Activated CD4-positive, CD25-positive, alpha-beta regulatory T cell treated with anti-CD3 and anti-CD28 coated beads, Interleukin-2, amount 50 U/mL, for 16 hours (primary cell): ENCODE measurements at places on chromosomes 2 and 18.

DNA sequence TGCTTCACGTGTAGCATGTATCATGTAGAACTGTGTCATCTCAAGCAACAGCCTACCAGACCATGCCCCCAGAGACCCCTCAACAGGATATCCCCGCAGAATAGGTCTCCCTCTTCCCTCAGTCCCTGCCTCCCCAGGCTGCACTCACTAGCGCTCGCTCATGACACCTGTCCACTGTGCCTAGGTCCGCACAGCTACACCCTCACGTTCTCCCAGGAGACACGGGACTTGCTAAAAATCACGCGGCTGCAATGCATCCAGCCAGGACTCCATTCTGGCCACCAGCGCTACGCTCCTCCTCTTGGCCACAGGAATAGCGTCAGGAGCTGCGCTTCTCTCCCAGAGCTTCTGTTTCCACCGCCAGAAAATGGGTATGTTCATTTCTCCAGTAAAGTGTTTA lies 2.5 kb downstream of the PXDN start:
- no peak for DNase-seq

- DNase-seq: no peak
These were observed 199.1 kb downstream of the FBXO15 start for GRCh38 chr18:73948497-73948896.

GRCh38 chr18:77772177-77772576 lies 522.5 kb downstream of the GALR1 start:
- no peak for DNase-seq

- no peak for DNase-seq
These were observed 7.1 kb downstream of the CYP26B1 start for GRCh38 chr2:72140621-72140960.

- DNase-seq: no peak
These were observed 187.8 kb upstream of the HDAC4 start for GRCh38 chr2:239588451-239589269.

- DNase-seq: no peak
These were observed 60.2 kb upstream of the FZD7 start for GRCh38 chr2:201973305-201973928.

GRCh38 chr2:72204156-72204785 lies 56.6 kb upstream of the CYP26B1 start:
- DNase-seq: no peak

DNA sequence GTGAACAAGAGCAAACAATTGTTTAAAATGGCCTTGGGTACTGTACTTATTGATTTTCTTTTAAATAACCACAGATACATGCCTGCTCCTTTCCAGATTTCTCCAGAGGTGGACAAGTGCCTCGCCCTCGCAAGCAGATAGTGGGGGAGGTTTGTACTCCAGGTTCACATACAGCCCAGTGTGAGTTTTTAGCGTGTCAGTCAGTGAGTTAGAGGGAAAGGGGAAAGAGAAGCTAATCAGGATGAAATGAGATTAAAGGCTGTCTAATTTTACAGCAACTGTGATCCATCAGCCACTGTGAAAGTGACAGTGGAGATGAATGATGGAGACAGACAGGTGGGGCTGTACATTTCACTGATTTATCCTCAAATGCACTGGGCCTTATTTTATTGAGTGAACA lies 74.7 kb downstream of the KLHL14 start:
- no peak for DNase-seq

DNA sequence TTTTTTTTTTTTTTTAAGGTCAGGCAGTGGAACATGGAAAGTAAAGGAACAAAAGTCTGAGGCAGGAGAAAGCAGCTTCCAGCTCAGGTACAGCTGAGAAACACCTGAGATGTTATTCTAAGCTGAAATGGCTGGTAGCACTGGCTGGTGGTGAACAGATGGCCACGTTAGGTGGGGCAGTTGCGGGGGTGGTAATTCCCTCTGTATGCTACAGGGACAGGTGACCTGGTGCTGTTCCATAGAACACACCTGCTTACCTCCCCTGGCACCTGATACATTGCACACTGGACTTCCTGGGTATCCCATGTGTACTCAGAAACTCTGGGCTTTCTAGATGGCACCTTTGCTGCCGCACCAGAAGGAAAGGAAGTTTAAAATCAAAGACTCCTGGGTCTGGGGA lies 333.3 kb downstream of the SLC8A1 start:
- DNase-seq: no peak

GRCh38 chr18:31942291-31942998 lies 483 bp downstream of the TRAPPC8 start:
- no peak for DNase-seq

- DNase-seq: no peak
These were observed 7.6 kb upstream of the EGR4 start for GRCh38 chr2:73300926-73301325.

DNA sequence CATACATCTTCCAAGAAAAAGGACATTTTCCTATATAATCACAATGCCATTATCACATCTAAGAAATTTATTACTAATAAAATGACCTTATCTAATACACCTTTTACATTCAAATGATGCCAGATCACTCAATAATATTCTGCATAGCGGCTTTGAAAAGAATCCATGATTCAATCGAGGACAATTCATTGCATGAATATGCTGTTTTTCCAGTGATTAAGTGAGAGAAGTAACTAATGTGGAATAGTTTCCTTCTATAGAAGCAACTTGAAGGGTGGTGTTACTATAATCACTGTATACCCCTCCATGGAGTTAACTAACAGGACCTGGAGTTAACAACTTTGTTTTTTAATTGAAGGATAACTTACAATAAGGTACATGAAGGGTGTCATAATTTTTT lies 9.1 kb downstream of the PLEK start:
- no peak for DNase-seq

GRCh38 chr2:10230499-10230898 lies 72.2 kb upstream of the HPCAL1 start:
- DNase-seq: no peak

GRCh38 chr2:129827311-129828090 lies 152.0 kb upstream of the RAB6C start:
- no peak for DNase-seq

DNA sequence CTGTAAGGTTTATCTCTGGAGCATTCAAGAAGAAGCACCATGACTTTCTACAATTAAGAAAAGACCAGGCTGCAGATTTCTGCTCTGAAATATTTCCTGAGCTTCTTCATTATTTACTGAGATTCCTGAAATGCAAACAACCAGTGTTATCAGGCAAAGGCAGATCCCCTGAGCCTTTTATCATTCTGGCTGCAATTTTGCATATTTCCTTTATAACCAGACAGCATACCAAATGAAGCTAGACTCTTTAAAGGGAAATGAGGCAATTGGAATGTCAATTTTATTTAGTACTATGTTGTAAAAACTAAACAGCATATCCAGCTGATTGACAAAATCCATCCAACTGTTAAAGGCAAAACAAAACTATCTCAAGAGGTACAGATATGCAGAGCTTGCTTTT lies 372.5 kb downstream of the RIT2 start:
- no peak for DNase-seq

GRCh38 chr2:184769686-184770085 lies 171.4 kb downstream of the ZNF804A start:
- no peak for DNase-seq

DNA sequence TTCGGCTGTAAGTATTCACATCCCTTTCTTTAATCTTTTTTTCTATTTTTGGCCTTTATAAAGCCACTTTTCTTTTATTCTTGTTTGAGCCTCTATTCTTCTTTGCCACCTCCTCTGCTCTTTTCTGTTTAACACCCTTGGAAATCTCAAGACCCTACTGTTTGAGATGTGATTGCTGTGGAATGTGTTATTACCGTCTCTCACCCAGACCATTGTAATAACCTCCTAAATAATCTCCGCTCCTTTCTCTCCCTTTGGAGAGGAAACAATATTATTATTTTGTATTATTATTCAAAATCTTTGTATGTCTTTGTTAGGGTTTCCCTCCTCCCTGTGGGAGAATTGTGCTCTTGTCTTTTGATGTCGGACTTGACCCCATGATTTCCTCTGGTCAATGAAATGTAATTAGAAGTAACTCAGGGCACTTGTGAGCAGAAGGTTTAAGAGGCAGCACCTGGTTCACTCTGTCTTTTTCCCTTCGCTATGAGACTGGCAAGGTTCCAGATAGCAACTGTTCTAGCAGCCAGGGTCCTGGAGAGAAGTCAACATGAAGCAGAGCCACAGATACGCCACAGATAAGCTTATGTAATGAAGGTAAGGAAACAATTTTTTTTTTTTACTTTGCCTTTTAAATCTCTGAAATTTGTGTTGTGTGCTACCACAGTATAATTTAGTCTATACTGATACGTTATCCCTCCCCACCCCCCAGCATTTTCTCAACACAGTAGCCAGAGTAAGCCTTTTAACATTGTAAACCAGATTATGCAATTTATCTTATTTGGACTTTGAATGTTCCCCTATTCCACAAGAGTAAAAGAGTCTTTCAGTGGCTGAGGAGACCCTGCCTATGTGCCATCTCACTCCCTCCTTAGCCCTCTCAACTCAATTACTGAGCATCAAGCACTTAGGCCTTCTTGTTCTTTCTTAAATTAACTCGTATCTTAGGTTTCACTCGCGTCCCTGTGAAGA lies 601.2 kb upstream of the ZNF804A start:
- no peak for DNase-seq

DNA sequence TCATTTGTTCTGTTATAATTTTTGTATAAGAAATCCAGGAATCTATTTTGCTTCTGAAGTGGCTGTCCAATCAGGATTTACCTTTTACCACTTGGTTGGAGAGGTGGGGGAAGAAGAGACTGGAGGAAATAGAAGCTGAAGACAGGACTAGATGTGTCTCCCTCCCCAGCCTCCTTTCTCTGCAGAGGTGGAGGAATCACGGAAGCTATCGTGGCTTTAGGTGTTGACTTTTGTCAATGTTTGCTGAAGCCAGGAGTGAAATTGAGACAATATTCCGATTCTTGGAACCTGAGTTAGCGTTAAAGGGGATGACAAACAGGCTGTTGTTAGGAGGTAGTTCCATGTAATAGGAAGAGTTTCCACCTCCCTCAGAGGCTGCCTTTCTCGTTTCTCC lies 43.5 kb downstream of the PDCL3 start:
- DNase-seq: no peak

- no peak for DNase-seq
These were observed 20.3 kb downstream of the CHMP1B start for GRCh38 chr18:11871501-11871900.

- peak; percentile 5 for DNase-seq
These were observed 909 bp downstream of the TMEM87B start for GRCh38 chr2:112055730-112056625.

GRCh38 chr18:62529597-62529996 lies 6.8 kb downstream of the ZCCHC2 start:
- no peak for DNase-seq

GRCh38 chr2:111050701-111051376 lies 69.9 kb upstream of the BCL2L11 start:
- no peak for DNase-seq

DNA sequence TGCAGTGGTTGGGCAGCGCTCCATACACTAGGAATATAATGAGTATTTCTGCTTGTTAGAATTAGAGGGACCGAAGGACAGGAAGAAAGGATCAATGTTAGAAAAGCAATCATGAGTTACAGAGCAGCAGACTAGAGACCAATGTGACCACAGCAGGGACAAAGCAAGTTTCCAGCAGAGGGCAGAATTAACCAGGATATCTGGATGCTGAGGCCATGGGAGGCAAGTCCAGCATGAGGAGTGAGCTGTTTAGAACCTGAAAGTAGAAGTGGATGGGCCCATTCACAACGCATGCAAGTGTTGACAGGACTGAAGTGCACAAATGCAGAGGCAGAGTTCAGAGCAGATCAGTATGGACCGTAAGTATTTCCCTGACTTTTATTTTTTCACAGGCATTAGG lies 910.4 kb upstream of the GYPC start:
- no peak for DNase-seq

DNA sequence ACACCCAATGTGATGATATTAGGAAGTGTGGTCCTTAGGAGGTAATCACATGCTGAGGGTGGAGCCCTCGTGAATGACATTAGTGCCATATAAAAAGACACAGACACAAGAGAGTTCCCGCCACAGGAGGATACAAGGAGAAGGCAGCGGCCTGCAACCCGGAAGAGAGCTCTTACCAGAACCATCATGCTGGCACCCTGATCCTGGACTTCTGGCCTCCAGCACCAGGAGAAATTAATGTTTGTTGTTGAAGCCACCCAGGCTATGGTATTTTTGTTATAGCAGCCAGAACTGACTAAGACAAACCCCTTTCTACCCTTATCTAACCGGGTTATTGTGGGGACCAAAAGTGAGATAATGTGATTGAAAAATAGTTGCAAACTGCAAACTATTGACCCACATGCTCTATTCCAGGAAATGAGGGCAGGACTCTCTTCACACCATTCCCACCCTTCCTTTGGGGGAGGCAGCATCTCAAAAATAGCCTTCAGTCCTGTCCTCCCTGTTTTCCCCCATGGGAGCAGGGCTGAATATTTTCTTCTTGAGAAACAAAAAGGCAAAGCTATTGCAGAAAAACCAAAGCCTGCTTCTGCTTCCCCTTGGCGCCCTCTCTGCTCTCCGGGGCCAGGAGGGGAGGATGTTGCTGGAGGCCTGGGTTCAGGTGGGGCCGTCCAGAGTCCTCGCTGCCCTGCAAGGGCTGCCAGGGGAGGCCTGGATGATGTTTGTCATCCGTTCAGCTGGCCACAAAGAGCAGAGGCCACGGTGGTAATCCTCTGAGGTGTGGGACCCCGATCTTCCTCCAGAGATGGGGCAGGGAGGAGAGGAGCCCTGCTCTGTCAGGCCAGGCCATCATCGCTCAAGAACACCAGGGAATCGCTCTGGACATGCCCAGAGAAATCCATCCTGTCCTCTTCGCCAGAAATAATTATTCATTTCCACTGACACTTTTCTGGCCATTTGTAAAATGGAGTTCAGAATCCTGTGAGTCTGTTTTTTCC lies 73.8 kb upstream of the HAAO start:
- DNase-seq: no peak

GRCh38 chr18:12766986-12767433 lies 64.2 kb downstream of the PSMG2 start:
- no peak for DNase-seq

- DNase-seq: no peak
These were observed 180.9 kb downstream of the ZBTB7C start for GRCh38 chr18:48228301-48228715.

- DNase-seq: no peak
These were observed 42.3 kb downstream of the IL1R2 start for GRCh38 chr2:102033750-102034682.

DNA sequence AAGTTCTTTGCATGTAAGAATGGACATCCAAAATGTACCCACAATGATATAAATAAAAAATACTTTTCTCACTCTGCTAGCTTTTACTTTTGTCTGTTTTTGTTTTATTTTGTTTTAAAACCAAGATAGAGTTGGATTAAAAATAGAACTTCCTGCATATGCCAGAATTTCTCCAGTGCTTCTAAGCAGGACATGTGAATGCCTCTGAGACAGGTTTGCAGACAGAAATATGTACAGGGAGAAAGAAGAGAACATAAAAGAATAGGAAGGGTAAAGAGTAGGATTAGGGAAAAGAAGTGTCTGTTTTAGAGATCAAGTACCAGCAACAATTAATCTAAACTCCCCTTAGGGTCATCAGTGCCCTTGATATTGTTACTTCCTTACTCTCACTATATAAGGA lies 114.4 kb downstream of the BMPR2 start:
- no peak for DNase-seq

GRCh38 chr2:174331595-174332216 lies 3.0 kb upstream of the SP9 start:
- DNase-seq: no peak
